Hepatic stellate cell (primary cell): ENCODE measurements at places on chromosomes 12 and 14.

DNA sequence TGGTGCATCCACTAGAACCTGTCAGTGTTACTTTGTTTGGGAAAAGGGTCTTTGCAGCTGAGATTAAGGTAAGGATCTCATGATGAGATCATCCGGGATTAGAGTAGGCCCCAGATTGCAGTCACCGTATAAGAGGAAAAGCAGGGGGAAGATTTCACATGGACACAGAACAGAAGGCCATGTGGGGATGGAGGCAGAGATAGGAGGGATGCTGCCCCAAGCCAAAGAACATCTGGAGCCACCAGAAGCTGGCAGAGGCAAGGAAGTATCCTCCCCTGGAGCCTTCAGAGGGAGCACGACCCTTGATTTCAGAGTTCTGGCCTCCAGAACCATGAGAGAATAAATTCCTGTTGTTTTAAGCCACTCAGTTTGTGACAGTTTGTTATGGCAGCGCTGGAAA lies 39.6 kb downstream of the CMKLR1 start:
- DNase-seq, result no peak

GRCh38 chr14:105864651-105865265 lies 338.4 kb downstream of the TMEM121 start:
- no peak for DNase-seq

- no peak for DNase-seq
These were observed 579.2 kb downstream of the BCL11B start for GRCh38 chr14:98692832-98693231.

- DNase-seq, result no peak
These were observed 152.9 kb downstream of the SLC25A21 start for GRCh38 chr14:37019488-37019887.

DNA sequence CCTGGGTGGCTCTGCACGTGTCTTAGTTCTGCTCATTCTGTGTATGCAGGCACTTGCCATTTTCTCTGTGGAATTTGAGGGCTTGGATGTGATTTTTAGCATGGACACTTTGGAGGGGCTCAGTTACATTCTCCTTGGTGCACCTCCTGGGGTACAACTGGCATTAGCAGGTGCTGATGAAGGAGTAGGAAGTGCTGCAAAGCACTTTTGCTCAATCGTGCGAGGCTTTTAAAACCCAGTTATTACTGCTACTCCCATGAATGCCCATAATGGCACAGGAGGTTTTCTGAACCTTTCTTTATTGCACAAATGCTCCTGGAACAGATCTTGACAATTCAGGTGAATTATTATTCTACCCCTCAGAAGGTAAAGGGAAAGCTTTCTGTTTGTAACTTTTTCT lies 78.7 kb downstream of the SLC25A47 start:
- DNase-seq, result no peak

DNA sequence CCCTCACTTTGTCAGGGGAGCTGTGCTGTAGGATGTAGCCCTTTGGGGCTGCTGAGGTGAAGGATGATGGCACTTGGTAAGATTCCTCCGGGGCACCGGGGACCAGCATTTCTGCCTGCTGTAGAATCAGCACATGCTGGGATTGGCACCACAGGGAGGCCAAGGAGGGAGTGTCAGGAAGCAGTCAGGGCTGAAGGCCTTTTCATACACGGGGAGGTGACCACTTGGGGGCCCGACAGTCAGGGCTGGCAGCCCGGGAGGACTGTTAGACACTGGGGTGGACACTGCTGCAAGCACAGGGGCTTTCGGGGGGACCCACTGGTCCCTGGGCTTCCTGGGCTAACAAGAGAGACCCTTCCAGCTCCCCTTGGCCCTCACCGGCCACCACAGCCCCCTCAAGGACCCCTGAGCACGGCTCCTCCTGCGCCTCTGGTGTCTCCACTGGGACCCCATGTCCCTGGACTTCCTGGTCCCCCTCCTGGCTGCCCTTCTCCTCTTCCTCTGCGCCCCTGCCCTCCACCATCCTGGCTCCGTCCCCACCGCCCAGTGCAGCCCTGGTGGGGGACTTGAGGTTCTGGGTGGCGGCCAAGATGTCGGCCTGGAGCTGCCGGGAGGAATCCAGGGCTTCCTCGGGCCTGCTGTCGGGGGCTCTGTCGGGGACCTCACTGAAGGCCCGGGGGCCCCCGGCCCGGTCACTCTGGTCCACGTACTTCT lies 6.5 kb downstream of the TMEM119 start:
- no peak for DNase-seq

DNA sequence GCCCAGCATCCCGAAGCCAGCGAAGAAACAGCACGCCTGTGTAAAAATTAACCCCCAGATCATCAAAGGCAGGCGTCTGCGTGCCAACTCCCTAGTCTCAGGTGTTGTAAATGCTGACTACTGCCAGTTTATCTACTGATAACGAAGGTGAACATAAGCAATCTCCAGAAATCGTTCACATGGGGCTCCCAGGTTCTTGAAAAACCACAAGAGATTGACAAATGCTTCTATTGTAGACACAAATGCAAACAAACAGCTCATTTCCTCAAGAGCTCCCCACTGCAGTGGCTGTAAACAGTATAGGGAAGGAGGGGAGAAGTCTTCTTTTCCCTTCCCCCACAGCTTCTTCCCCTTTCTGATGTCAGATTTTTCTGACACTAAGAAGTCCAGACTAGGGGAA lies 5.3 kb upstream of the PLEKHG3 start:
- no peak for DNase-seq

DNA sequence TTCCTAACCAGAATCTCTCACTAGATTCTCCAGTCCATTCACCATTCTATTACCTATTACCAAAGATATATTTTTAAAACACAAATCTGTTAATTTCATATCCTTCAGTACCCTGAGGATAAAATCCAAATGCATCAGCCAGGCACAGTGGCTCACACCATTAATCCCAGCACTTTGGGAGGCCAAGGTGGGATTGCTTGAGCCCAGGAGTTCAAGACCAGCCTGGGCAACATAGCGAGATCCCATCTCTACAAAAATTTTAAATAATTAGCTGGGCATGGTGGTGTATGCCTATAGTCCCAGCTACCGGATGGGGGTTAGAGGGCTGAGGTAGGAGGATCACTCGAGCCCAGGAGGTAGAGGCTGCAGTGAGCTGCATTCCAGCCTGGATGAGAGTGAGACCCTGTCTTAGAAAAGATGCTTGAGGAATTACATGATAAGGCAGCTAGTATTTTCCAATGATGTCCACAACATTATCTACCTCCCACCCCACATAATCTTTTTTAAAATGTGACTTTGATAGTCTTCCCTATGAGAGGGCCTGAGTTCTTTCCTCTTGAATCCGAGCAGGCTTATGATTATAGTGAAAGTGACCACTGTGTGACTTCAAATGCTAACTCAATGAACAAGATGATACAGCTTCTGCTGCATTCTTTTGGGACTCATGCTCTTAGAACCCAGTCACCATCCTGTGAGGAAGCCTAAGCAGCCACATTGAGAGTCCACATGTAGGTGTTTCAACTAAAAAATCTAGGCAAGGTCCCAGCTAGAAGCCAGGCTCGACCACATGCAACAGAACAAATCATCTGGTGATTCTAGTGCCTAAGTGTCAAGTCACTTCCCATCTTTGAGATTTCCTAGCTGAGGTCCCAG lies 18.0 kb downstream of the HECTD1 start:
- DNase-seq, result no peak

DNA sequence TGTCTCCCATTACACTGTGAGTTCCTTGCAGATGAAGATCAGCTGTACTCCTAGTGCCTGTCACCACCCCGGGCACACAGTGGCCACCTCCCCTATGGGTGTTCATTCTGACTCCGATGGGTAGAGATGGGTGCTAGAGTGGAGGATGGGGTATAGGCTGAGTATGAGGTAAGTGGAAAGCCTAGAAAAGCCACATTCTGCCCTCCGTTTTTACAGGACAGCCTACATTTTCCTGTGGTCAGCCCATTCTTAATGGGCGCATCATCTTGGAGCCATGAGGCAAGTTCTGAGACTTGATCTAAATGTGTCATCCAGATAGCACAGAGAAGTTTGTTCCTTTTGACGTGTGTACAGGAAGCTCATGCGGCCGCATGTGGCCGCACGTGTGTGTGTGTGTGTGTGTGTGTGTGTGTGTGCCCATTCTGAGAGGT lies 166.7 kb upstream of the HIF1A start:
- peak; percentile 60 for DNase-seq

DNA sequence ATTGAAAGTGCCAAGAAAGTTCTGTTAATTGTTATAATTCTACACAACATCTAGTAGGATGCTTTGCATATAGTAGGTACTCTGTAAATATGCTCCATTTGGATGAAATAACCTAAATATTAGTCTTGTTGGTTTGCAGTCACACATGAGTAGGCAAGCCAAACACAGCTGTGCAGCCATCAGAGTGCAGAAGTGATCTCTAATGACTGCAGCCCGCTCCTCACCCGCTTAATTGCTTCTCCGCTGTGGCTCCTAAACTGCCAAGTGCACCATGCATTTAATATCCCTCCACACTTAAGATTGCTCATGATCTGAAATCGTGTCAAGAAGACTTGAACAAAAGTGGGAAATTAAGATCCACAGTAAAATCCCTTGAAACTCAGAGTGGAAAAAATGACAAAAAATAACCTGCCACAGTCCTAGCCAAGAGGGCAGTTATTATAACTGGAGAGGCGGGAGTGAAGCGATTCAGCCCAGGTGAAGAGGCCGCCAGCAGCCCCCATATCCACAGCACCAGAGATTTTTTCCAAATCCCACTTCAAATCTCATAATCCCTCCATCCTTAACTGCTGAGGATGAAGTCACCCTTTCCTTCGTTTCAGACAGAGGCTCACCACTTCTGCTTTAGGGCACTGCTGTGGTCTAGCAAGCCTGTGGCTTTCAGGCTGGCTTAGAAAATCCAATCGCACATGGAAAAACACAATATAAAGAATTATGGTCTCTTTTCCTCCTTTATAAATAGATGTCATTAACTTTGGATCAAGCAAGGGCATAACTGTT lies 69.5 kb downstream of the TMEM30B start:
- no peak for DNase-seq

- no peak for DNase-seq
These were observed 87.0 kb upstream of the DAAM1 start for GRCh38 chr14:59101476-59101875.

- no peak for DNase-seq
These were observed 90.6 kb upstream of the AMN1 start for GRCh38 chr12:31819427-31819826.

GRCh38 chr12:108477055-108477880 lies 37.8 kb upstream of the FICD start:
- DNase-seq, result no peak

DNA sequence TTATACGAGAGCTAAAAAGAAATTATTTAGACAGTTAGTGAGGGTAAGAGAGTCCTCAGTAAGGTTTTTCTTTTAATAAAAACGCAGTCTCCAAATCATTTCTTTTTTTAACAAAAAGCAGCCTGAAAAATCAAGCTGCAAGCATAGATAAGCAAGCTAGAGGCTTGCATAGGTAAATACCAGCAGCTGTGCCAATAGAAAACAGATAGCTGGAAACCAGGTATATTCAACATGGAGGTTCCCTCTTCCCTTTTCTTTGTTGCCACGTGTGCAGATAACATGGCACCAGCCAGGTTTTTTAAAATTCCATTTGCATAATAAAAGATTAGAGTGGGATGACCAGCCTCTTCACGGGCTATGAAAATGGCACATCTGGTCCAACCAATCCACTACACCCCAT lies 6.1 kb upstream of the PRKAB1 start:
- DNase-seq, result no peak

DNA sequence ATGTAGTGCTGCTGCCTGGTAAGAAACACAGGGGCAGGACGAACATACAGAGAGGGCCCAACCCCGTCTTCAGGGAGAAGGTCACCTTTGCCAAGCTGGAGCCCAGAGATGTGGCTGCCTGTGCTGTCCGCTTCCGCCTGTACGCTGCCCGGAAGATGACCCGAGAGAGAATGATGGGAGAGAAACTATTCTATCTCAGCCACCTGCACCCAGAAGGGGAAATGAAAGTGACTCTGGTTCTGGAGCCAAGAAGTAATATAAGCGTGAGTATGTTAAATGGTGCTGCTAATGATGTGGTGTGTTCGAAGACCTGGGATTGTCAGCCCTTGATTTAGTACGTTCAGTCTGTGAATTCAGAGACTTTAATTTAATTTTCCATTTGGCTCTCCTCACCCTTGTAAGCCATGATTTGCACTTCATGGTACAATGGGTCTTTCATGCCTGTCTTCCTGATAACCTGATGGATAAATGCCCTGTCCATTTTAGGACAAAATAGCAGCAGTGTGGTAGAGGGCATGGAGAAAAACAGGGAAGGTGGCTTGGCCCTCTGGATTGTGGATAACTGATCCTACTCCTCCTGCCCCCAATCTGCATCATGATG lies 318.9 kb downstream of the SNAPC1 start:
- DNase-seq, result no peak

DNA sequence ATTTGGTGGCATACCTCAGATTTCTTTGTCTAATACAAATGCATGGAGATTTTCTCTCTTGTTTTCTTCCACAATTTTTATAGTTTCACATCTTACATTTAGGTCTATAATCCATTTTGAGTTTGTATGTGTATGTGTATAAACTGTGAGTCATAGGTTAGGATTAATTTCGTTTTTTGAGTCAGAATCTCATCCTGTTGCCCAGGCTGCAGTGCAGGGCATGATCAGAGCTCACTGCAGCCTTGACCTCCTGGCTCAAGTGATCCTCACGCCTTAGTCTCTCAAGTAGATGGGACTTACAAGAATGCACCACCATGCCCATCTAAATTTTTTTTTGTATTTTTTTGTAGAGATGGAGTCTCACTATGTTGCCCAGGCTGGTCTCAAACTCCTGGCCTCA lies 71.6 kb downstream of the OTOGL start:
- no peak for DNase-seq
